Activated CD4-positive, alpha-beta T cell treated with anti-CD3 and anti-CD28 coated beads, Interleukin-2, amount 50 U/mL, for 1 hour (primary cell): ENCODE measurements at places on chromosomes 7 and 10.

DNA sequence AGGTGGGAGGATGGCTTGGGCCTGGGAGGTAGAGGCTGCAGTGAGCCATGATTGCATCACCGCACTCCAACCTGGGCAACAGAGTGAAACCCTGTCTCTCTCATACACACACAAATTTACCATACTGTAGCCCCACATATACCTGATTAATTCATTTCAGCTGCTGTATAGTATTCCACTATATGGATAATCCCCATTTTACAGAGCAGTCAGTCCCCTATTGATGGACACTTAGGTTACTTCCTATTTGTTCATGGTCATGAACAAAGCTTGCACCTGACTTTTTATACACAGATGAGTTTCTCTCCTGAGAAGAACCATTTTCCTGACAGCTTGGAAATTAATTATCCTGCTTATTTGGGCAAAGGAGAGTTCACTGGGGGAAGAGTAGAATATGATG, 59.2 kb downstream of the EMX2 start:
- DNase-seq: no peak

- no peak for DNase-seq
Measured at GRCh38 chr7:19853261-19853832, 79.9 kb upstream of the TMEM196 start.

- DNase-seq: no peak
Measured at GRCh38 chr7:1956141-1956540, 276.6 kb downstream of the MAD1L1 start.

GRCh38 chr10:100289641-100290040, 3.2 kb upstream of the BLOC1S2 start:
- DNase-seq: no peak

- no peak for DNase-seq
Measured at GRCh38 chr10:13276749-13277365, 23.0 kb downstream of the PHYH start.

GRCh38 chr10:30459283-30459682, 25.3 kb downstream of the MAP3K8 start:
- no peak for DNase-seq

GRCh38 chr10:100007231-100008141, 2.3 kb downstream of the DNMBP start:
- DNase-seq: no peak

DNA sequence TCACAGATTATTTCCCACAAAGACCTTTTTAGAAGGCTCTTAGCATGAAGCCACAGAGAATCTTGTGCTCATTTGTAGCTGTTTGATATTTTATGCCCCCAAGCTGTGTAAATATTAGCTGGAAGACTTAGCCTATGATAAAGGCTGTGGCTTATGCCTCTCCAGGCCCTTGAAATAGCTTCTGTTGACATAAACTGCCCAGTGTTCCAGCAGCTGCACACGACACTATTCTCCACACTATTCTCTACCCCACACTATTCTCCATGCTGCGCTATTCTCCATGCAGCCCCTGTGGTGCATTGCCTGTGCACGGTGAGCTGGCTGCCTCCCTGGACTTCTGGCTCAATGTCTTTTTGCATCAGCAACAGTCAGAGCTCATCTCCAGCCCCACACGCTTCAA, 13.1 kb downstream of the DDC start:
- no peak for DNase-seq

- no peak for DNase-seq
Measured at GRCh38 chr7:121187676-121188075, 141.1 kb upstream of the WNT16 start.

DNA sequence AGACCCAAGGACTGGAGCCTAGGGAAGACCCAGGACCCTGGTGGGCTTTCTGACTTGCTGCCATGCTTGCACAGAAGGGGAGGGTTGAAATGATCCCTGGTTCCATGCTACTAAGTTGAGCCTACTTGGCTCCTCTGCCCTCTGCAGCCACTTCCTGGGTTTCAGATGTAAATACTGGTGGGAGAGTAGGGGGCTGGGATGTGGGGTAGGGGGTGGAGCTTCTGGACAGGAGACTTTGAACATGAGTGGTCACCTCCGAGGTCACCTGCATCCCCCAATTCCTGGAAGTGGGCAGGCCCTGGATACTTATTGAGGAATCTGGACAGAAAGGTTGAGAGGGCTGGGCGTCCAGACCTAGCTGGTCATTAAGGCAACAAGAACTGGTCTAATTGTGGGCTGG, 2.9 kb upstream of the ZMIZ1 start:
- DNase-seq: no peak

- DNase-seq: no peak
Measured at GRCh38 chr7:82164813-82165212, 278.8 kb downstream of the CACNA2D1 start.

GRCh38 chr10:104040382-104040781, 45.3 kb downstream of the COL17A1 start:
- DNase-seq: no peak

GRCh38 chr7:117217106-117218035, 105.5 kb downstream of the WNT2 start:
- no peak for DNase-seq

DNA sequence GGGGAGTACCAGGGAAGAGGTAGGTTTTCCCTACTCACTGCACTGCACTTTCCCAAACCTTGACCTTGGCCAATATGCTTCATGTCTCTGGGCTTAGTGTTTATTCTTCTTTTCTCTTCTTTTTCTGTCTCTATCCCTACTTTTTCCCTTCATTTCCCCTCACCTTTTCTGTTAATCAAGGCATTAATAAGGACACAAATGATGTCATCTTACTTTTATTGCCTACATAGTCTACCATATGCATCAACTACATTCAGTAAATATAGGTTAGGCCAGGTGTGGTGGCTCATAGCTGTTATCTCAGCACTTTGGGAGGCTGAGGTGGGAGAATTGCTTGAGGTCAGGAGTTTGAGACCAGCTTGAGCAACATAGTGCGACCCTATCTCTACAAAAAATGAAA, 13.0 kb upstream of the ZNF503 start:
- no peak for DNase-seq

DNA sequence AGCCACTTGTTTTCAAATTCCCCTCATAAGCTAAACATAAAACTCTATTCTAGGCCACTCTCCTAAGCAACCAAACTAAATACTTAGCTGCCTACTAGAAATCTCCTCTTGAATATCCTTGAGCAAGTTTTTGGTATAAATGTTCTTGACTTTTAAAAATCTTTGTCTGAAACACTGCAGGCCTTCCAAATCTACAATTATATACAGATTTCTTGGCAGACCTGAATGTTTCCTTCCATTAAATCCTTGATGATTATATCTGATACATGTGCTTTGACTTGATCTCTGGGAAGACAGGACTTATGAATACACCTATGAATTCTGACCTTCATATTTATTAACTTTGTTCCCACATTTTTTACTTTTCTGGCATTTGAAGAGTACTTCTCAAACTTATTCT, 314.5 kb downstream of the CACNA2D1 start:
- no peak for DNase-seq

GRCh38 chr7:49099587-49100326, 175.4 kb downstream of the CDC14C start:
- no peak for DNase-seq

DNA sequence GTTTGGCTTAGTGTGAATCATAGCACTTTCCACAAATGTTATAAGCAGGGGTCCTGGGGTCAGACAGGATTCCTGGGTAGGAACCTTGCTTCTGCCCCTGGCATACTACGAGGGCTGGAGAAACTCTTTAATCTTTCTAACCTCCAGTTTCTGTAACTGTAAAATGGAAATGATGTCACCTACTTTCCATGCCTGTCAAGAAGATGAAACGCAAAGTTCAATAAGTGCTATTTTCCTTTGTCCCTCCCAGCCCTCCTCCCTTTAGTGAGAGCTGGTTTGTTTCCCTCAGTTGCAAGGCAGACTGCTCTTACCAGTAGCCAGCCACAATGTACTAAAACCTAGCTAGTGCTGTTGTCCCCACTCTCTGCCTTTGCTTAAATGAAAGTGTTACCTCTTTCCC, 117.1 kb upstream of the HPS1 start:
- DNase-seq: no peak

DNA sequence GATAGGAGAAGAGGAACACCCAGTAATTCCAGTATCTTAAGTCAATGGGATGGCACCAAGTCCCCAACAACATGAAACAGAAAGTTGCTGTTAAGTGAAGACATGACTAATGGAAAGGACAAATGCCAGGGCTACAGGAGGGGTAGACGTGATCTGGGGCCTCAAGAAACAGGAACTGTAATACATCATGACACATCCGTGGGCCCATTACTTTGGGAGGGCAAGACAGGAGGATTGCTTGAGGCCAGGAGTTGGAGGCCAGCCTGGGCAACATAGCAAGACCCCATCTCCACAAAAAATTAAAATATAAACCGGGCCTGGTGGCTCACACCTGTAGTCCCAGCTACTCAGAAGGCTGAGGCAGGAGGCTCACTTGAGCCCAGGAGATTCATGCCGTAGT, 408.6 kb upstream of the PRKCQ start:
- DNase-seq: no peak

- no peak for DNase-seq
Measured at GRCh38 chr7:43729924-43730248, 563 bp upstream of the COA1 start.
